Stimulated activated CD8-positive, alpha-beta memory T cell treated with anti-CD3 and anti-CD28 coated beads, Interleukin-4, amount 100 ng/mL, for 4 hours (primary cell): ENCODE measurements at places on chromosomes 13 and 19.

DNA sequence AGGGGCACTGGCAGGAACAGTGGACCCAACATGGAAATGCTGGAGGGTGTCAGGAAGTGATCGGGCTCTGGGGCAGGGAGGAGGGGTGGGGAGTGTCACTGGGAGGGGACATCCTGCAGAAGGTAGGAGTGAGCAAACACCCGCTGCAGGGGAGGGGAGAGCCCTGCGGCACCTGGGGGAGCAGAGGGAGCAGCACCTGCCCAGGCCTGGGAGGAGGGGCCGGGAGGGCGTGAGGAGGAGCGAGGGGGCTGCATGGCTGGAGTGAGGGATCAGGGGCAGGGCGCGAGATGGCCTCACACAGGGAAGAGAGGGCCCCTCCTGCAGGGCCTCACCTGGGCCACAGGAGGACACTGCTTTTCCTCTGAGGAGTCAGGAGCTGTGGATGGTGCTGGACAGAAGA is 4.1 kb downstream of the KLK2 start:
- no peak for DNase-seq

DNA sequence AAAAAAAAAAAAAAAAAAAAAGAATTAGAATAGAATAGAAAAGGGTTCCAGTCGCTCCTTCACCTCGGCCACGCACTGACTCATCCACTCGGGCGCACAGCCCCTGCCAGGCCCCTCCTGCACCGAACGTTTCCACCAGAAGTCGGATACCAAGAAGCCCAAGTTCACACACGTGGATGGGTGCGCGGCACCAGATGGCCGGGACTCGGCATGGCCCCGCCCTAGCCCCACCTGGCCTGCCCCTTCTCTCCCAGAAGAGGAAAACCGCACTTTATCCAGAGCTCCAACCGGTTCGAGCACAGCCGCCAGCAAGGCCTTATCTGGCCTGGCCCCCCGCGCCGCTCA is 5.9 kb downstream of the PRR36 start:
- no peak for DNase-seq

GRCh38 chr19:47013041-47013517 is 6.6 kb upstream of the NPAS1 start:
- DNase-seq: no peak

GRCh38 chr13:78786459-78786858 is 127.5 kb upstream of the OBI1 start:
- no peak for DNase-seq

DNA sequence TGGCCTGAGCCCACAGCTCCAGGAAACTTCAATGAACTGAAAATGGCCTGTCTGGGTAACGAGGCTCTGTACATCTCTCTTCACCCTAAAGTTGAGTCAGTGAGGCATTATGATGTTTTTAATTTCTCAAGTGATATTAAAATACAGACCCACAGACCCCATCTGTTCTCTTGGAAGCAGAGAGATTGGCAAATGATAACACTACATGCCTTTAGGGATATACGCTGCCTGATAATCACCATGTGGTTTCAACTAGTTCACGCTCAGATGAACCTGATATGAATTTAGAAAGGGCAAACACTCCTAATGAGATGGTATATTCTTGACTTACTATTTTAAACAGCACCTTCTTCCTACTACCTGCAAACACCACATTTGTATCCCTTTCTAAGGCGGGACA is 127.5 kb downstream of the RFC3 start:
- no peak for DNase-seq

GRCh38 chr19:42846597-42846996 is 32.9 kb downstream of the PSG1 start:
- no peak for DNase-seq

- no peak for DNase-seq
These were observed 156.7 kb downstream of the ZNF536 start for GRCh38 chr19:30528919-30529318.

DNA sequence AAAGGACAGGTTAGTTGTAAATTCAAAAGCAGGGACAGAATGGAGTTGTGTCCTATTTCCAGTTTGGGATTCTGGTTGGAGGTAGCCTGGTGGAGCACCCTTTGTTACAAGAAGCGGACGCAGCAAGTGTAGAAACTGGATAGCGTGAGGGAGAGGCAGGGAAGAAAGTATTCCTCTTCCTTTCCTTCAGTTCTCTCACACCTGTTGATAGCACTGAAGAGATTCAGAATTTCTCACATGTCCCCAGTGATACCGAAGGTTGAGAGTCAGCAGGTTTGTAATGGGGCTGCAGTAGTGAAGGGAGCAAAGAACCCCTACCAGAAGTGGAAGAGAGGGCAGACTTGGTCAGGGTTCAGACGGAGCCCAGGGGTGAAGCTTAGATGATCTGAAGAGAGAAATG is 399.2 kb downstream of the SPRY2 start:
- DNase-seq: no peak

- DNase-seq: no peak
These were observed 899.3 kb downstream of the UQCRFS1 start for GRCh38 chr19:28313633-28314032.

- no peak for DNase-seq
These were observed 133.3 kb downstream of the HS6ST3 start for GRCh38 chr13:96223231-96223630.
